ENCODE measurements at places on chromosomes 3 and 15.

GRCh38 chr3:140316868-140317400 is 360.9 kb upstream of the TRIM42 start:
- DNase-seq, result no peak

DNA sequence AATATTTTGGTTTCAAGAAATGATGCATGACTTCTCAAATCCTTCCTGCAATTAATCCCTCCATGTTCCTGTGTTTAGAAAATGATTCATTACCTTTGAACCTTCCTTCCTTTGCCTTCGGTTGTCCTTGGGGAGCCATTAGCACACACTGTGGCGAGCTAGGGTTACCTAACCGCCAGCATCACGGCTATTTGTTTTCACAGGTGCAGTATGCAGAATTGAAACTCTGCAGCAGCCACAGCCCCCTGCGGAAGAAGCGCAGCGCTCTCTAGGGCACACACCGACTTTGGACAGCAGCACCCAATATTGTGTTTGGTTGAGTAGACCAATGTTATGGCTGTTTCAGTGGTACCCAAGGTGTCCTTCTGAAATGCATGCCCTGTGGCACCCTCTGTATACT is 247.4 kb downstream of the MCTP2 start:
- DNase-seq, result no peak

GRCh38 chr15:101293122-101293521 is 1.9 kb downstream of the SNRPA1 start:
- no peak for DNase-seq

GRCh38 chr3:22988566-22988965 is 214.6 kb upstream of the UBE2E2 start:
- DNase-seq, result no peak

- no peak for DNase-seq
Measured at GRCh38 chr3:80263260-80263659, 495.5 kb upstream of the ROBO1 start.

DNA sequence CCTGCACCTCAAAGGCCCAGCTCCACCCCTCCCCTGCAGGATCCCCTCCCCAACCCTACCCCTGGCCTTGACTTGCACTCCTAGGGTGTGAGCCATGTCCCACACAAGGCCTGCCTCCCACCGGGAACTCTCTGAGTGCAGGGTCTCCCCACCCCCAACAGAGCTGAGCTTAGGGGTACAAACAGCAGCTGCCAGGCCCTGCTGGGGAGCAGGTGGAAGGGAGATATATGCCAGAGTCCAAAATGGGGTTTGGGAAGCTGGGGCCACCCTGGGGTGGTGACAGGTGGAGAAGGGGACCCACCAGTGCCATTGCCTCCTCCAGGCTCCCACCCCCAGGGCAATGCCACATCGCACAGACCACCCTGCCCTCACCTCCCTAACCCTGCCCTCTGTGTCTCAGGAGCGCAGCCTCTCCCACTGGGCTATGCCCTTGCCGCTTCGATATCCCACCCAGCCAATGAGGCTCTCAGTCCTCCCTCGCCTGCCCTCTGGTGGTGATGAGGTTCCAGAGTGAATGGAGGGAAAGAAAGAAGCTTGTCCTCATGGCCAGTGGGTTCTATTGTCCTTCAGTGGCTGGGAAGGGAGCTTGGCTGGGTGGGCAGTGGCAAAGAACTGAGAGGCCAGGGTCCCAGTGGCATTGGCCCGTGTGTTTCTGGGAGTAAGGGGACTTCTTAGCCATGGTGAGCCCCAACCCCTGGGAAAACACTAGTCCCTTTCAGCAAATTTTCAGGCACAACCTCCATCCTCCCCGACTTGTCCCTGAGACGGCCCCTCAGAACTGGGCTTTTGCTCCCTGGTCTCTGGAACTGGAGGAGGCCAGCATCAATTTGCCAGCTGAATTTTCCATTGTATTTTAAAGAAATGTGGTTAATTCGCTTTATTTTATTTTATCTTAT is 46.8 kb downstream of the CYP11A1 start:
- peak; percentile 77 for DNase-seq

GRCh38 chr15:82178061-82178460 is 84.5 kb downstream of the EFL1 start:
- DNase-seq, result no peak

DNA sequence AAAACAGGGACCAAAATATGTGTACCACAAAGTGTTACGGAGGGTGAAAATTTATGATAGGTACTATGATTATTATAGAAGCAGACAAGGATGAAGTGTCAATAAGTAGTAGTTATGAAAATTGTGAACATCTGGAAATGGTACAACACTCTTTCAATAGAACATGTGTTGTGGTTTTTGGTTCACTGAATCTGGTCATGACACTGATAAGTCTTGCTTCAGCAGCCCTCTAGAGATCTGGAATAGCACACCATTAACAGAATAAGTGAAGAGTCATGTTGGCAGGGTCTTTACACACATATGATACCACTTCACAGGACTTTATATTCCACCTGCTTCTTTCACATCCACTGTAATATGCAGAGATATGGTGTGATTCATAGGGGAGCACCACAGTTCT is 985.2 kb upstream of the SEMA6D start:
- no peak for DNase-seq

DNA sequence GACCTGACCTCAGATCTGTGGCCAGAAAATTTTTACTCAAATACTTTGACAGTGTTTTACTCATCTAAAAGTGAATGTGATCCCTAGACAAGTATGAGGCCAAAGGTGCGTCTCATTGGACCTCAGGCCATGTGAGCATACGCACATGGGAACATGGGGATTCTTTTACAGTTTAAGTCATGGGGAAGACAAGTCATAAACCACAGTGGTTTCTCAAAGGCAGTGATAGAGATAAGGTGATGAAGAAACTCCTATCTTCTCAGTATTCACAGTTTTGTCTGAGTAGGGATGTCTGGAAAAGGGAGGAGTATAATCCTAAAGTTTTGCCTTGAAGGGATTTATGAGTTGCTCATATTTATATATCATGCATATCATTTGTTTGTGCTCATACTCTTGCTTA is 173.8 kb downstream of the FNDC3B start:
- no peak for DNase-seq

GRCh38 chr3:127000119-127000518 is 17.2 kb downstream of the PLXNA1 start:
- DNase-seq, result no peak

GRCh38 chr3:140761076-140761639 is 83.3 kb downstream of the TRIM42 start:
- DNase-seq, result no peak

DNA sequence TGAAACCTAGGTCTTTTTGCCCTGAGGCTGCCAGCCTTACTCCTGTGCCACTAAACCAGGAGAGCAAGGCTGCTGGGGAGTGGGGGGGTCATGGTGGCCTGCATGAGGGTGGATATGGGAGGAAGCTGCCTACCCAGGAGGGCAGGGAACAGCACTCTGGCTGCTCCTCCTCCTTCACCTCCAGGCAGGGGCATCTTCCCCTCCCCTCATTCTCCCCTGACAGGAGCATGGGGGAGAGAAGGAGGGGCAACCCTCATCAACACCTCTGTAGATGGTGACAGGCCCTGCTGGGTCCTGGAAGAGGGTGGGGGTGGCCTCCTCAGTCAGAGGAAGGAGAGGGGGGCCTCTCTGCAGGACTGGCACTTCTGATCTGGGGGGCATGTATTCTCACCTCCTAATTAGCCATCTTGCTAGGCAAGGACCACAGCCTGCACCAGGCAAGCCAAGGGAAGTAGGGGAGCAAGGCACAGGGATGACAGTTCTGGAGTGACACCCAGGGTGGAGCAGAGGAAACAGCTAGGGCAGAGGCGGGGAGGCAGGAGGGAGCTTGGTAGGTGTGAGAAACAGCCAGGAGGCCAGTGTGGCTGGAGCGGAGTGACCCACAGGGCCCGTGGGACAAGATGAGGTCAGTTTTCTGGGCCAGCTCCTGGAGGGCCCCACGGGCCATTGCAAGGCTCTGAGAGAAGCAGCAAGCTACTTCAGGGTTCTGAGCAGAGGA is 4.9 kb downstream of the CCDC33 start:
- no peak for DNase-seq

DNA sequence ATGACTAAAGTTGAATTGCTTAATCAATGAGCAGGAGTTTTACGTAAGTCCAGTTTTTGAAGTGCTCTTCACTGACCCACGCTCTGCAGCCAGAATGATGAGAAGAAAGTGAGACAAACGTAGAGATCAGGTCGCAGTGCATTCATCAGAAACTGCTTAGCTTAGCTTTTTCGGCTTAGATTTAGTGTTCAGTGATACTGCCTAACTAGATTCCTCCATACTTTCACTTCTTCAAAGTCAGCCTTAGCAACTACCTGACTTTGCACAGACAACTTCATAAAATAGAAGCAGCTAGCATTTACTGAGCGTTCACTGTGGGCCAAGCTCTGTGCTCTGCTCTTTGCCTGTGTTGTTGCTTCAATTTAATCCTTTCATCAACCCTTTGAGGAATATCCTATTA is 116.1 kb downstream of the KCNH8 start:
- no peak for DNase-seq

DNA sequence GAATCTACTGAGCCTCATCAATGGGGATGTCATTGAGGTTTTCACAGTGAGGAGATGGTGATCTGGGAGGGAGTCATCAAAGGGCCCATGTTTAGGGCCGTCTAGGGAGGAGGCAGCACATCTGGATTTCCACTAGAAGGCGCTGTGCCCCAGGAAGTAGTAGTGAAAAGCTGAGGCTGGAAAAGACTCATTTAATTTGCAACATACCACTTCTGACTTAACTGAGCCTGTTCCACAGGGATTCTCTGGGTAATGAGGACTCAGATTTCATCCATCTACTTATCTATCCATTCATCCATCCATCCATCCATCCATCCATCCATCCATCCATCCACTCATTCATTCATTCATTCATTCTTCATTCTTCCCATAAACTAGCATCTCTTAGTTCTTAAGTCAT is 17.4 kb upstream of the SHF start:
- DNase-seq, result peak; percentile 51

- DNase-seq, result no peak
Measured at GRCh38 chr3:31186041-31186440, 291.6 kb upstream of the GADL1 start.

DNA sequence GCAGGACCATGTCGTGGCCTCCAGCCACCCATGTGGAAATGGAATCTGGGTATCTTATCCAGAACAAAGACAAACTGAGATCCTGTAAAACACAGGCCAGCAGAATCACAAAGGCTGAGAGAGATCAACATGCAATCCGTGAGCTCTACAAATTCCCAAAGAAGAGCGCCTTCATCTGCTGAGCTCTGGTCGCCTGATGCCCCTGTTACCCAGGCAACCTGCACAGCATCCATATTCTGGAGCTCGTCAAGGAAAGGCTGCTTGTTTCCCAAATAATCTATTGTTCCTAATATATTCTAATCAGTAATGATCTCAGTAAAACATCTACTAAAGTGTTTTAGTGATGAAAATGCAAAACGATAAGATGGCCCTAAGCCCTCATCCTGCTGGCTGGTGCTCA is 133.6 kb downstream of the OCA2 start:
- DNase-seq, result no peak

DNA sequence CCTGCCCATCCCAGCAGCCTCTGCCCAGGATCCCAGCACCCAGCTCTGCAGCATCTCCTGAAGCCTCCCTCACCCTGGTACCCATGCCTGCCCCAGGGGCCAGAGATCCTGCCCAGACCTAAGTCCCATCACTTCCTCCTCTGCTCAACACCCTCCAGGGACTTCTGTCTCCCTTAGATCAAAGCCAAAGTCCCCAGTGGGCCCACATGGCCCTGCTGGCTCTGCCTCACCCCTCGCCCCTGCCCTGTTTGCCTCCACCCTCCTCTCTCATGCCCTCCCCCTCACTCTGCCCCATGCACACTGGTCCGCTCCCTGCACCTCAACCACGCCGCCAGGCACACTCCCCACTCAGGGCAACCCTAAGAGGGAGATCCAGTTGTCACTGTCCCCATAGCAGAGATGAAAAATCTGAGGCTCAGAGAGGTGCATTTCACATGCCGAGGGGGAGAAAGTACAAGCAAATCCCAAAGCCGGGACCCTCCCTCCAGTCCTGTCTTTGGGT is 146.5 kb downstream of the NUP210 start:
- no peak for DNase-seq

DNA sequence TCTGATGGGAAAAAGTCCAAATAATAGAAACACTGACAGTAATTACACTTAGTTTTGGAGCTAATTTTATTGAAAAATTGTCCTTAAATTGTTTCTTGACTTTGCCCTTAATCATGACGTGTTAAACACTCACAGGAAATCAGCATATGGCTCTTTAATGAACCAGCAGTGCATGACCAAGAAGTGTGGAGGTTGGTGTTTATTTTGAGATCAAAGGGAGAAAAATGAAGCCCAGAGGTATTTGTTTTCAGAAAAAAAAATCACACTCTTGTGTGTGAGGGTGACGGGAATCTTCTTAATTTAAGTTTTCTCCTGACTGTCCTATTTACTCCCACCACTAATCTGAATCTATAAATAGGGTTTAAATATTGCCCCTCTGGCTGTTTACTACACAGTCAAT is 28.8 kb upstream of the SYNM start:
- no peak for DNase-seq

DNA sequence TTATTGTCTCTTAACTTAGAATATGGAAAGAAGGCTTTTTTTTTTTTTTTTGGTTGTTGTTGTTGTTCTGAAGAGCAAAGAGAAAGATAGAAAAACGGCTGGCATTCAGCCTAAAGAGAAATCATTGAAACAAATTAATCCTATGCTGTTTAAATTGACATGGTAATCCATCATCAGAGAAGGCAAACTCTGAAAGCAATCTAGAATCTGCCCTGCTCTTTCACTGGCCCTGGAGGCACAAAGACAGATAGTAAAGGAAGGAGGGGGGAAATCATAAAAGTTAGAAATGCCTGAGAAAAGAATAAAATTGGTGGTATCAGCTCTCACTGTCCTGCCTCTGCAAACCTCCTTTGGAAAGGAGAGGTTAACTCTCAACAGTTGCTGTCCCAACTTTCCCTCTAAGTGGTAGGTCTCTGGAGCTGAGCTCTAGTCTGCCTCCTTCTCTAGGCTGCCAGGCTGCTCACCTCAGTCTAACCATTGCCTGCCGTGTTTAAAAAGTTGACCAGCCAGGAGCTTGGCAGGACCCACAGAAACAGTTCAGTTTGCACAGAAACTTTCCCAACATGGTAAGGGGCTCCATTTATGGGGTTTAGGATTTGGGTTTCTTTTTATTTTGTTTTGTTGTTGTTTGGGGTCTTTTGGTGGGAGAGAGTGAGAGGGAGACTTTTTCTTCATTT is 13.4 kb upstream of the NR2F2 start:
- DNase-seq, result no peak

GRCh38 chr3:94070341-94070911 is 7.6 kb downstream of the NSUN3 start:
- no peak for DNase-seq
